SJCRH30 (cell line): ENCODE measurements at places on chromosomes 5 and 9.
A peak's percentile ranks its signal among the peaks of the same experiment; 100 is the strongest.

- DNase-seq, result no peak
Measured at GRCh38 chr9:6302417-6302816, 25.8 kb upstream of the TPD52L3 start.

DNA sequence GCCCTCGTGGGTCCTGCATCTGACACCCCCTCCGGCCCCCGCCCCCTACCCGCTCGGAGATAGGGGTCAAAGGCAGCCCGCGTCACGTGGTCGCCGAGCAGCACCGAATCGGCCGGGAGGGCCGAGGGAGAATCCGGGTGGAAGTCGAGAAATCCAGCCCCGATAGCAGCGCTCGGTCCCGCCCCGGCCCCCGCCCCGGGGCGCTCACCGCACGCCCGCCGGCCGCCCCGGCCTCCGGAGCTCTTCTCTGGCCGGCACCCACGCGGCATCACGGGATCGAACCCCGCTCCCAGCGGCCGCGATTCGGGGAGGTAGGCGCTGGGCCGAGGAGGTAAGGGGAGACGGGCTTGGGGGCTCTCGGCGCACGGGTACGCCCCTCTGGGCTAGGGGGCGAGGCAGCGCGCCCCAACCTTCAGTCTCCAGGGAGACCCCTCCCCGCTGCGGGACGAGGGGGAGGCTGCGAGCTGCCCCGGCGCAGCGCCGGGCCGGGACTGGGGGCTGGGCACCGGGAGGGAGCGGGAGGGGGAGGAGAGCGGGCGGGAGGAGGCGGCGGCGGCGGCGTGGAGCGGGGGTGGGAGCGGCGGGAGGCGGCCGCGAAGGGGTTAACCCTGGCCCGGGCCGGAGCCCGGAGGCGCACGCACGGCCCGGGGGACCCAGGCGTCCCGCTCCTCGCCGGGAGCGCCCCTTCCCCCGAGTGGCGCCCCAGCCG lies 22.1 kb upstream of the NDST1 start:
- peak; percentile 67 for DNase-seq

- DNase-seq, result no peak
Measured at GRCh38 chr5:25334350-25334749, 689.6 kb upstream of the CDH10 start.

DNA sequence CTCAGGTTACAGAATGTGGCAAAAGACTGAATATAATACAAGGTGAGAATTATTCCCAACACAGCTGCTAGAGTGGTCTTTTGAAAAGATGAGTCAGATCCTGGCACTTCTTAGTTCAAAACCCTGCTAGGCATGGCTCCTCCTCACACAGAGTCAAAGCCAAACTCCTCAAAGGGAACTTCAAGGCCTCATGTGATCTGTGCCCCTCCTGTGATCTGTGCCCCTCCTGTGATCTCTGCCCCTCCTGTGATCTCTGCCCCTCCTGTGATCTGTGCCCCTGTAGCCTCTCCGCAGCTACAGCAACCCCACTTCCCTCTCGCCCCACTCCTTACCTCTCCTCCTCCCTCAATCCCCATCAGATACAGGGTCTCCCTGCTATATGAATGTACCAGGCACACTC lies 525.5 kb upstream of the CCNG1 start:
- DNase-seq, result peak; percentile 11

GRCh38 chr5:38613490-38613889 lies 57.0 kb upstream of the LIFR start:
- no peak for DNase-seq

GRCh38 chr9:108322326-108323098 lies 533.3 kb downstream of the ACTL7B start:
- no peak for DNase-seq

DNA sequence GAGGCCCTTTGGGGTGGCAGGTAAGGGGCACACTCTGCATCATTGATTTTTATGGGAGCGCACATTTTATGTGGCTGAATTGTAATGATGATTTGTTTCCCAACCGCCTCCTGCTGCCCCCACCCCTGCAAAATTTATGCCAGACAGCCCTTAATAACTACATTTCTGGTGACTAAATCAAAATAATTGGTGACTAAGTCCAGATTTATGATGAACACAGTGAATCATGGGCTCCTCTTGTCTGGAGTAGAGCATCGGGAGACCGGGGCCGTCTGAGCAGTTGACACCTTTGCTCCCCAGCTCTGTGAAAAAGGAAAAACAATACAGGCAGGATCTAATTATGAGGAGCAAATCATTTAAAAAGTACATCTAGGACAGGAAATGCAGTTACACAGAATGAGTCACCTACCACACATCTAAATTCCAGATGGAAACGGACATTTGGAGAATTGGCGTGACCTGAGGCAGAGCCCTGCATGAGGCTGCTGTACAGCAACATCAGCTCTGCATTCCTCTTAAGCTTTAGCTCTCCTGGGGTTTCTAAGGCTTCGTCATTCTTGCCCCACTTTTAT lies 58.9 kb downstream of the DOCK2 start:
- peak; percentile 79 for DNase-seq

GRCh38 chr9:94644543-94644942 lies 5.2 kb upstream of the FBP1 start:
- no peak for DNase-seq

GRCh38 chr5:76196886-76197489 lies 113.8 kb downstream of the SV2C start:
- no peak for DNase-seq

DNA sequence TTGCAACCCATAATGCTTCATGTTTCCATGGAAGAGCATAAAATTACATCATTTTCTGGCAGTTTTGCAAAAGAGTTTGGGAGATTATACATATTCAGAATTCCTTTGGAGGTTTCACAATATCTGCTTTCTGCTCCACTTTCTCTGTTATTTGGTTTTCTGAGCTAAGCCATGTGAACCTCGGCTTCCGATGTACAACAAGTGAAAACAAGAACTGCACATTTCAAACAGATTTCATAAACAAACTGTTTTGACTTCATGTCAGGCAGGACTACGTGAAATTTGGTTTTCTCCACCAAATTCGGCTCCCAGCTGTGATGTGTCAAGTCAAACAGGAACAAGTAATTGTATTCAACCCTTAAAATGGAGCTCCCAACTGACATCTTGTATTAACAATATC lies 609.8 kb downstream of the IRX1 start:
- no peak for DNase-seq

DNA sequence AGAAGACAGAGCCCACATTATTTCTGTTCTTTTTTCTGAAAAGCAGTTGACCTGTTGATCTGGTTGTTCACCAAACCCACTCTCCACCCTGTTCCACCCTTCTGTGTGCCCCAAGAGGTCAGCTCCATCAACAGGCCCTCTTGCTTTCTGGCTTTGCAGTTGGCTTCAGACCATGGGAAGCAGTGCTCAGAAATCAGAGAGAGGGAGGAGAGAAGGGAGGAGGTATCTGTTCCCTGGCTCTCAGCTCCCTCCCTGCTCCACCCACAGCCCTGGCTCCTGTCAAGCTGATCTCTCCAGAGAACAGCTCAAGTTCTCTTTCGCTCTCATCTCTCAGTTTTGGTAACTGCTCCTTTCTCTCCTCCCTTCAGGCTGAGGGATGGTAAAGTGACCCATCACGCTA lies 144.2 kb upstream of the RAI14 start:
- DNase-seq, result no peak

GRCh38 chr9:137582286-137582860 lies 3.6 kb upstream of the DPH7 start:
- peak; percentile 56 for DNase-seq

DNA sequence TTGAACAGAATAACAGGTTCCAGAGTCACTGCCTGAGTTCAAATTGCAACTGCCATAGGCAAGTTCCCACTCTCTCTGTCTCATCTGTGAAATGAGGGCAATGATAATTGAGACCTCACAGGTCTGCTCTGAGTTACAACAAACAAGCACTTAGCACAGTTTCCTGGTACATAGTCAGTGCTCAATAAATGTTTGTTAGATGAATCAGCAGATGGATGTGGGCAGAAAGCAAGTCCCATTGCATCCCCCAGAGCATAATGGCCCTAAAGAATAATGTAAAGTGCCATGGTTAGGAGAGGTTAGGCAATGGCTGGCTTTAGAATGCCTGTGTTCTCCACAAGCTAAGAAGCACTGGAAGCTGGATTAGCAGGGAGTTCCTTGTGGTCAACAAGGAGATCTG lies 136.5 kb upstream of the LARP1 start:
- no peak for DNase-seq

GRCh38 chr5:123753937-123754891 lies 242.2 kb downstream of the CSNK1G3 start:
- DNase-seq, result no peak
